ENCODE measurements at places on chromosomes 6 and 20. TPM values are rescaled to one million over a fixed set of nuclear protein-coding genes. Genes with fewer than 3 reads are reported as not detected.

Gene CLIC5
- 3.3 TPM for total RNA-seq

Gene EYA4
- 0.26 TPM for total RNA-seq

Gene OOEP
- not detected for total RNA-seq

Gene RSPH4A
- total RNA-seq: not detected

Gene PNPLA1
- not detected for total RNA-seq

Gene COL12A1
- total RNA-seq: 34.0 TPM

Gene CDYL
- total RNA-seq: 6.6 TPM

Gene PLCB1
- total RNA-seq: 46.1 TPM

Gene ASIP
- not detected for total RNA-seq

Gene ZBP1
- total RNA-seq: 0.26 TPM

Gene RAB23
- 5.6 TPM for total RNA-seq

Gene ROS1
- total RNA-seq: not detected

Gene LCA5
- total RNA-seq: 2.6 TPM

Gene RRAGD
- total RNA-seq: 9.2 TPM

Gene KHDRBS2
- not detected for total RNA-seq

Gene ZSCAN26
- total RNA-seq: 8.2 TPM

Gene FHL5
- total RNA-seq: 9.6 TPM

Gene MATN4
- total RNA-seq: 5.3 TPM

Gene RAB32
- total RNA-seq: 17.9 TPM

Gene PDE10A
- total RNA-seq: 3.9 TPM
